NCI-H748 treated with DMSO at 0.1 percent for 48 hours (cell line): ENCODE measurements at places on chromosomes 4 and X.

GRCh38 chr4:147987252-147987651 is 255.4 kb downstream of the ARHGAP10 start:
- DNase-seq = no peak

GRCh38 chrX:112587194-112587593 is 92.5 kb downstream of the LHFPL1 start:
- no peak for DNase-seq

GRCh38 chr4:58679886-58680285 is 1569.7 kb upstream of the IGFBP7 start:
- no peak for DNase-seq

DNA sequence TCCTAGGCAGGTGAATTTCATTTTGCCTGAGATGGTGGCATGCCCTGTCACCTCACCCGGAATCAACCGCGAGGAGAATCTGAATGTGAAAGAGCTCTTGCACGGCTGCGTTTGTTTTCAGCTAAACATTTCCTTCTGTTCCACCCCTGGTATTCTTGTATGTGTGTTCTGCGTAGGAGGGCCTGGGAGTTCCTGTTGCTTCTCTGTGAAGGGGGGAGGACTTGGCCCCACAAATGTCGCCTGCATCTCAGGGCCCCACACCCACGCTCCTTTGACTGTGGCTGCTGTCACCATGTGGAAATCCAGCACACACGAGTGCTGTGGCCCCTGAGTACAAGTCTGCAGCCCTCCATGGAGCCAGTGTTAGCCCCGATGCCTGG is 45.8 kb upstream of the CLCN4 start:
- no peak for DNase-seq

DNA sequence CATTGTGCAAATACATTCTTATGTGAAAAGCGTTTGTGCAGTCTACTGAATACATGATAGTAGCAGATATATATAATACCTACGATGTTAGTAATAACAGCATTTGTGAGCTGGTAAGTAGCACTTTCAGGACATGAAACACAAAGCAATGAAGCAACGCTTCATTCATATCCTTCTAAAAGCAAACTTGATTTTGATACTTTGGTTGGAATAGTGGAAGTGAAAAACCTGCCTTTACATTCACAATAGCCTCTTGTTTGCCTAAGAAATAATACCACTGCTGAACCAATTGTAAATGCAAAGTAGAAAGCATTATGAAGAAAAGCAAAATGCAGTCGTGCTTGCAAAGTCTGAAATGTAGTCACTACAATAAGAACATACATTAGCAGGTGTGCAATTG is 926.3 kb downstream of the FSTL5 start:
- no peak for DNase-seq

GRCh38 chrX:150257353-150258175 is 105.6 kb upstream of the MAMLD1 start:
- DNase-seq = no peak

- no peak for DNase-seq
Measured at GRCh38 chr4:136241221-136241986, 1290.9 kb downstream of the PCDH18 start.

- no peak for DNase-seq
Measured at GRCh38 chr4:96164814-96165351, 325.0 kb downstream of the PDHA2 start.

DNA sequence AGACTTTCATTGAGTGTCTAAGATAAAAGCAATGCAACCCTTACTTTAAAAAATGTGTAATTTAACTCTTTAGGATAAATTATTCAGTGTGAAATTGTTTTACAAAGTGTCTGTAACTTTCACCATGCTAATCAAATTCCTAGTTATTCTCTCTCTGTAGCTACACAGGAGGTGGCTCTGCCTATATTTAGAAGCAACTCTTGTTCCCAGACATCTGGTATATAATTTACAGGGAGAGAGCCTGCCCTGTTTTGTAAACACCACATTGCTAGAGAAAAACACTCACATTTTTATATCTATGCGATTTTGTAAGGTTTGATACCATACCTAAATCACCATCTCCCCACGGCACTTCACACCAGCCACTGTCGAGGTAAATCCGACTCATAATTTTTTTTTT is 35.5 kb upstream of the SPATA4 start:
- no peak for DNase-seq

DNA sequence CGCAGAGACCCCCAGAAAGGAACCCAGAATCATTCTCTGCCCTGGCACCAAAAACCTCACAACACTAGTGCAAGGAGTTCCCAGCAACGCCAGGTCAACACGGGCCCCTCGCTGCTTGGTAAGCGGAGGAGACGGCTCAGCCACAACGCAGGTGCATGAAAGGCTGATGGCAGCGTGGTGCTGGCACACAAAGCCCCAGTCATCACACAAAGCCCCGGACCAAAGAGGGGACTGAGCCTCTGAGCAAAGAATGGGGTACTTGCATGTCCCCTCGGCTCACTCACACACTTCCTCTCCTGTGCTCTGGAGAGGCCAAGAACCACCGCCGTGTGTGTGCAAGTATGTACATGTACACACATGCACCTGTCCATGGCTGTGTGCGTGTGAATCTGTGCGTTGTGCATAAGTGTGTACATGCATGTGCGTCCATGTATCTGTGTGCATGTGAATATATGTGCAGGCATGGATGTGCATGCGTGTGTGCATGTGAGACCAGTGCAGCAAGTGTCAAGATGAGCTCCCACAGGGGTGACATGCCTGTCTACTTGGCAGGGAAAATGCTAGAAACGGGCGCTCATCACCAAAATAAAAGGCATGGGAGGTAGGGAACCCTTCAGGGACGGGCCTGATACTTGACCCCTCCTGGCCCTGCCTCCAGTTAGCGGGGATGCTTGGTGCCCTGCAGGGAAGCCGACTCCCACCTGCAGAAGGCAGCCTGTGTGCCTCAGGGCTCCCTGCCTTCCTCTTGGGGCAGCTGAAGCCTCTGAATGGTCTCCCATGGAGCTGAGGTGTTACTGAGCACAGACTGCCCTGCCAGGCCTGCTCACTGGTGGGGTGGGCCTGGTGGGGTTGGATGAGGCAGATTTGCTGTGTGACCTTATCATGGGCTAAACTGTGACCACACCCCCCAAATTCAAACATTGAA is 60.4 kb downstream of the ZFYVE28 start:
- no peak for DNase-seq

DNA sequence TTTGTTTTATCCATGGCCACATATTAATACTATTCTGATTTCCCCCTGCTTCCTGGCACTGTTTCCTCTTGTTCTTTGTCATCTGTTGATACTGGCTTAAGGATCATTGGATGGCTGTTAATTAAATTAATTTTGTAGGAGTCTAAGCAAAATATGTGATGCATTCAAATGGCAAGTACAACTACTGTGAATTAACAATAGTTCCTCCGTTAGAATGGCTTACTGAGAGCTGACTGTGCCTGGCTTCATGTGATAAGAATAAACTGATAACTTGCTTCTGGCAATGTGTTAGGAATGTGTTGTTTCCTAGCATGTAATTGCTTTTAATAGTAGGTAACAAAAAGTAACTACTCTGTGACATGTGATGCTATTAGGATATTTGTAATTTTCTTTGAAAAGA is 98.5 kb downstream of the RPA4 start:
- DNase-seq = no peak

- no peak for DNase-seq
Measured at GRCh38 chr4:165209796-165210195, 2.4 kb downstream of the KLHL2 start.

DNA sequence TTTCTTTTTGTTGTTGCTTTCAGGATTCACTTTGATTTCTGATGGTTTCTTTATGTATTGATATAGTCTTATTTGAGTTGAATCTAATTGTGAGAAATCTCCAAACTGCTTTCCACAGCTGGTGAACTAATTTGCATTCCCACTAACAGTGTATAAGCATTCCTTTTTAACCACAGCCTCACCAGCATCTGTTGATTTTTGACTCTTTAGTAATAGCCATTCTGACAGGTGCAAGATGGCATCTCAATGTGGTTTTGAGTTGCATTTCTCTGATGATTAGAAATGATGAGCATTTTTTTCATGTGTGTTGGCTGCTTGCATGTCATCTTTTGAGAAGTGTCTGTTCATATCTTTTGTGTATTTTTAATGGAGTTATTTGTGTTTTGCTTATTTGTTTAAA is 1023.1 kb downstream of the SH3BGRL start:
- no peak for DNase-seq

- no peak for DNase-seq
Measured at GRCh38 chr4:7841071-7841470, 98.6 kb downstream of the AFAP1 start.

DNA sequence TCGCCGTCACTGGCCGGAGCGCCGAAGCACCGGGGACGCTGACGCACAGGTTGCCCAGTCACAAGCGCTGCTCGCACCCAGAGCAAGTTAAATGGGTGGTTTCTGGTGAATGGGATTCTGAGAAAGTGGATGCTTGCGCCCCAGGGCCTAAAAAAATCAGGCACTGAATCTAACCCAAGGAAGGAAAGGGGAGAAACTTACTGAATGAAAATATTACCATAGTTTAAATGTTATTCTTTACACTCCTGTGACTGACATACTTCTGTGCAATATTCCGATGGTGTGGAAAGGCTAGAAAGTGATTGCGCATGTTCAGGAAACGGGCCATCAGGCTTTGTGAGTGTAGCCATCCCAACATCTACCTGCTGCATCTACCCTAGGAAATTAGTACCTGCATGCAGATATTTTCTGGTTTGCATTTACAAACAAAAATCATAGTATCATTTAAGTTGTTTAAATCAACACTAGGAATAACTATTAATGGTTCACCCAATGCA is 838 bp upstream of the ABCG2 start:
- no peak for DNase-seq

- no peak for DNase-seq
Measured at GRCh38 chr4:7867701-7868435, 71.8 kb downstream of the AFAP1 start.

DNA sequence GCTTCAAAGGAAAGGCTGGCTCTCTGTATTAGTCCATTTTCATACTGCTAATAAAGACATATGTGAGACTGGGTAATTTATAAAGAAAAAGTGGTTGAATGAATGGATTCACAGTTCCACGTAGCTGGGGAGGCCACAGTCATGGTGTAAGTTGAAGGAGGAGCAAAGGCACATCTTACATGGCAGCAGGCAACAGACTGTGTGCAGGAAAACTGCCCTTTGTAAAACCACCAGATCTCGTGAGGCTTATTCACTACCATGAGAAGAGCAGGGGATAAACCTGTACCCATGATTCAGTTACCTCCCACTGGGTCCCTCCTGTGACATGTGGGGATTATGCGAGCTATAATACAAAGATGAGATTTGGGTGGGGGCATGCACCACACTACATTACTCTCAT is 1486.6 kb downstream of the PCDH7 start:
- DNase-seq = no peak

DNA sequence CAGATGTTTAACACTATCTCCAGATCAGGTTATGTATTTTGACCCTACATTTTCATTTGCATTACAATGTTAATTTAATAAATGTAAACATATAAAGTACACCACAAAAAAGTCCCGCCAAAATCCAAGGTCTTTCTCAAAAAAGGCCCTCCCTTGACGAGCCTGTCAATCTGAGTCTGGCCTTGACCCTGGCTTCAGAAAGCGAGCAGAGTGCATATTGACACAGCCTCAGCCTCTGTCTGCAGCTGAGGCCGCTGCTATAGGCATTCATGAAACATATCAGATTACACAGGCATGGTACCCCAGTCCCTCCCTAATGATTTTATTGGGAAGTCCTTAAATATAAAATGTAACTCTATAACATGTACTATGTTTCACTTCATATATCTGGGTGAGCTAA is 6.2 kb downstream of the MBNL3 start:
- DNase-seq = peak; percentile 65

DNA sequence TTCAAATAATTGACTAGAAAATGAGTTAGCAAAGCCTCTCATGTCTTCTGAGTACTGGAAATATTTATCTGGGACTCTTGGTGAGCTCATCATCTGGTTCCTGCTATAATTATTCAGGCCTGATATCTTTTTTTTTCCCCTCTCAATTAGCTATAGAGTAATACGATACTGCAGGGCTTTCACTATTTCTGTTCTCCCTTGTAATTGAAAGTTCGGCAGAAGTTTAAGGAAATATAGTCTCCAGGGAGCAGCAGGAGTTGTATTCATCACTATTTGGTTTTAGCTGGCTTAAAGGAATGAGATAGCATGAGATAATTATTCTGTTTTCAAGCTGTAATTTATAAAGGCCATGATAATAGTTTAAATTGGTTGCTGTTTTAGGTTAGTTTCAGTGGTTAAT is 378.6 kb upstream of the EPHA5 start:
- no peak for DNase-seq

DNA sequence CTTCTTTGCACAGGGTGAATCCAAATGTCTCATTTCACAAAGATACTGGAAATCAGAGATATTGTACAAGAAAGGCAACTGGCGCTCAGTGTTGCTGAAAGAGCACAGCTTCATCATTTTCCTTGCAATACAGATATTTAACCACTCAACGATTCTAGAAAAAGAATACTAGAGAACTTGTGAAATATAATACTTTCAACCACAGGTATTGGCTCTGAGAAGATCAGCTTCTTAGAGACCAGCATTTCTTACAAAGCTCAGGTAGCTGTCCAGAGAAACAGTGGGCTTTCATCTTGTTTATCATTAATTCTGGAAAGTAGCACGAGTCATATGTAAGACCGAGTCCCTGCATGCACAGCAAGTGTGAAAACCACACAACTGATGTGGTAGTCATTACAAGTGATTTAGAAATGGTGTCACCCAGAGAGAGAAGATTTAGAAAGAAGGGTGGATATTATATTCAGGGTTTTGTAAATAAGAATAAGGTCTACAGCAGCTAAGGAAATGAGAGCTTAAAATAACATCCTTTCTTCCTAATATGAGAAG is 7.8 kb upstream of the PPARGC1A start:
- DNase-seq = no peak

- DNase-seq = peak; percentile 1
Measured at GRCh38 chrX:152904151-152905080, 6.5 kb downstream of the ZNF185 start.

DNA sequence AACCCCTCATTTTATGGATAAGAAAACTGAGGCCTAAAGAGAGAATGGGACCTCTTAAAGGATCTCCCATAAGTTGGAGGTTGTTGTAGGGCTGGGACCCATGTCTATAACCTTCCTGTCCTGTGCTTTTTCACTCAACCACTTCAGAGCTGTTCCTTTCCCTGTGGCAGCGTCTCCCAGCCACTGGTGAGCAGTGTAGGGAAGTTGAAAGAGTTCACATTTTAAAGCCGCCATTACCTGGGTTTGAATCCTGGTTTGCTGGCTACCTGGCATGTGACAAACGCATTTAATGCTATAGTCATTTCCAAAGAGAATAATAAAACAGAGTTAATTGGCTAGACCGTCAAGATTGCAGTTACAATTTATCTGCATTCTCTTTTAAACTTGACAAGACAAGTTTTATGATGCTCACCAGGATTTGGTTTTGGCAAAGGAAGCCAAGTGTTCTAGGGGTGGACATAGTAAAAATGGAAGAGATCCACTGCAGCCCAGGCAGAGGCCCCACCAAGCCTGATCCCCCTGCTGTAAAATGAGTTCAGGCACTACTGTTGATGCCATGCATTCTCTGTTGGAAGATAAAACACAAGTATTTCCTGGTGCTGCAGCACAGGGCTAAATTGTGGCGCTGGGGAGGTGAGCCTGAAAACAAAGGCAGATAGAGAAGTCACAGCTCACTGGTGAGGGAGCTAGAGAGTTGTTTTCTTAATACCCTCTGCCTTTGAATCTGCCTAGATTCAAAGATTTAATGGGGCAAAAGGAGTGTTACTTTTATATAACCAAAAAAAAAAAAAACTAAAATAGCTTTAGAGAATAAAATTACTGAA is 218.7 kb downstream of the NWD2 start:
- DNase-seq = no peak

GRCh38 chrX:154401918-154402621 is 3.9 kb downstream of the RPL10 start:
- no peak for DNase-seq
